ENCODE measurements at places on chromosomes 7 and 10. TPM values are rescaled to one million over a fixed set of nuclear protein-coding genes. Genes with fewer than 3 reads are reported as not detected.

SLC26A5 gene
- total RNA-seq = 0.67 TPM

EGFR gene
- total RNA-seq = 37.0 TPM

CDHR3 gene
- 2.5 TPM for total RNA-seq

PTF1A gene
- total RNA-seq = not detected

- H3K4me3 ChIP-seq = no peak overlapping the region
- H3K27me3 ChIP-seq = no peaks in the 10 kb centered on the region
- DNase-seq = no peak
- no peaks in the 10 kb centered on the region for H3K36me3 ChIP-seq
Measured at GRCh38 chr10:96339956-96340904, 18.6 kb downstream of the OPALIN start.

DNA sequence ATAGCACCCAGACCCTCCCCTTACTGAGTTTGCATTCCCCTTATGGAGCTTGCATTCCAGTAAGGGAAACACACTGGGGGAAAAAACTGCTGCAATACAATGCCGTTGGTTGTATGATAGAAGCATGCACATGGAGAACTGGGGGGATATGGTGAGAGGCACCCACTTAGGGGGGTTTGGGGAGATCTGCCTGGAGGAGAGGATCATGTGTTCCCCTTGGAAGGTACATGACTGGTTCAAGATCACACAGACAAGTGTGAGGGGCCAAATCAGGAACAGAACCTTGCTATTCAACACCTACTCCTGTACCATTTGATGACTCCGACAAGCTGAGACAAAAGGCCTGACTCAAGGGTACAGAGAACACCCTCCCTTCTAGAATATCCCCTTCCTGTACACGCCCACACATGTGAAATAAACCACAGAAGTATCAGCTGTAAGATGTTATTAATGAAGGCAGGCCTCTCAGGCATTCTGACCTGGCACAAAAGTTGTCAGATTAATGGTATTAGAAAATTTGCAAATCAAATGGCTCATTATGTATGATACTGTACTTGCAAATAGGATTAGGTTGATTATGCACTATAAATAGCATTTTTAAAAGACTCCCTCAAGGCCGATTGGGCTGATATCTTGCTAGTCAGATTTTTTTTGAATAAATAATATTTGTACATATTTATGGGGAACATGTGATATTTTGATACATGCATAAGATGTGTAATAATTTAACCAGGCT lies 122.2 kb downstream of the NPY start:
- H3K4me1 ChIP-seq = no peaks in the 10 kb centered on the region
- H3K4me3 ChIP-seq = no peak overlapping the region
- H3K27ac ChIP-seq = no peak overlapping the region
- DNase-seq = no peak

HPS1 gene
- 19.9 TPM for total RNA-seq

DNAH11 gene
- 0.05 TPM for total RNA-seq

DNA sequence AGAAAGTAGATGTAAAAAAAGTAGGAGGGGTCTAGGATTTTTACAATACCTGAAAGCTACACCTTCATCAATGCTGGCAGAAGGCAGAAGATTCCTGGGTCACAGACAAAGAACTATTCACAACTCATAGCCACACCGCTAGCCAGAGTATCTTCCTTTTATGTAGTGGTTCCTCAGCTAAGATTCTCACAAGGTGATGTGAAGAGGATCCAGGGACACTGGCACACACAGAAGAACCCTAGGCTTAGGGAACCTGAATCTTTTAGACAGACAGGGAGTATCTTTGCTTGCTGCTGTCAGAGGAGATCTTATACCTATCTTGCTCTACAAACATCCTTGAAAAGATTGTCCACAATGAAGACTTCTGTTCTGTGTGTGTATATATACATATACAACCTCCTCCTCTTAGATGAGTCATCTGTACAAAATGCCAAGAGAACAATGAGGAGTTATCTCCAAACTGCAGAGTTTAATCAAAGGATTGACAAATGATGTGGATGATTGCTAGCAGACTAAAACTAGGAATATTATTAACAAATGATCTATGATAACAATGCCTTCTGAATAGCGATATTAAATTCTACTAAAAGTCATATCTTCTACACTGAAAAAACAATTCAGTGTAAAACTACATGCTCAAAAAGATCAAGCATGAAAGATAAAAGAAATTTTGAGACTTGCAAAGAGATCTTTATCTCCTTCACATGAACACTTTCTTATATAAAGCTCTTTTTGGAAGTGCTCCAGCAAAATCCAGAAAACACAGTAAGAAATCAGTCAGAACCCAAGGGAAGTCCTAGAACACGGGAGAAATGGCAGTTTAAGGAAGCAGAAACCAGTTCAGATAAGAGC lies 409.3 kb downstream of the PARD3 start:
- H3K27ac ChIP-seq = no peak overlapping the region
- DNase-seq = no peak
- no peaks in the 10 kb centered on the region for H3K27me3 ChIP-seq
- H3K4me1 ChIP-seq = no peaks in the 10 kb centered on the region
- no peaks in the 10 kb centered on the region for H3K36me3 ChIP-seq
- H3K4me3 ChIP-seq = no peak overlapping the region

DNA sequence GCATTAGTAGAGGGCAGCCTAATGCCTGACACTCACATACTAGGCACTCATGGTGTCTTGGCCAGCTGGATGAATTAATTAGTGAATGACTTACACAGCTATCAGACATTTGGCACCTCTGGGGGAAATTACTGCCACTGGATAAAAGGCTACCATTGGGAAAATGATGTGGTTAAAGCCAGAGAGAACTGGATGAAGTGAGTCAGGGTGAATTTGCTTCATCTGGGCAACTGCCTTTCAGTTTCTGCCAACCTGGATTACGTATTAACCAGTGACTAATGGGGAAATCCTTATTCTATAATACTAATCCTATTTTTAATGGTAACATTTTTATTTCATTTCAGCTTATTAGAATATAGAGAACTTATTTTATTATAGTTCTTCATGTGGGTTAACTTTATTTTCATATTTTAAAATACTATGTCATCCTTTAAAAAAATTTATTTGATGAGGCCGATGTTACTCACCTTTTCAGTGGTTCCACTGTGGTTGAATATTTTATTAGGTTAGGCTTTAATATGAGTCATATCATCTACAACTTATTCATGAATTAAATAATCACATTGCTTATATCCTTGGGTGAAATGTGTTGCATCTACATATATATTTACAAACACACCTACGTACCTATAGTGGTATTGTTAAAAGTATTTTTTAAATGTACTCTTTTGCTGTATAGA lies 85.6 kb upstream of the CAPZA2 start:
- peaks cover 8% of the 10 kb centered on the region for H3K36me3 ChIP-seq
- H3K4me3 ChIP-seq = no peak overlapping the region
- no peak for DNase-seq

LHPP gene
- 25.7 TPM for total RNA-seq

- no peaks in the 10 kb centered on the region for H3K36me3 ChIP-seq
- no peak overlapping the region for H3K27ac ChIP-seq
- H3K4me3 ChIP-seq = no peak overlapping the region
- H3K27me3 ChIP-seq = no peaks in the 10 kb centered on the region
- peaks cover 11% of the 10 kb centered on the region for H3K4me1 ChIP-seq
Measured at GRCh38 chr7:51226916-51227535, 89.6 kb downstream of the COBL start.

SEM1 gene
- total RNA-seq = 56.2 TPM

- H3K27ac ChIP-seq = no peak overlapping the region
- H3K27me3 ChIP-seq = no peaks in the 10 kb centered on the region
- no peaks in the 10 kb centered on the region for H3K4me1 ChIP-seq
- H3K4me3 ChIP-seq = no peak overlapping the region
- DNase-seq = peak; percentile 53
Measured at GRCh38 chr7:101315336-101315735, 6.3 kb downstream of the IFT22 start.

GRCh38 chr7:51430480-51431086 lies 114.0 kb upstream of the COBL start:
- no peak overlapping the region for H3K4me3 ChIP-seq
- H3K27me3 ChIP-seq = no peaks in the 10 kb centered on the region
- H3K4me1 ChIP-seq = no peaks in the 10 kb centered on the region
- DNase-seq = peak; percentile 54

GRCh38 chr10:113967126-113967525 lies 76.5 kb upstream of the ADRB1 start:
- no peaks in the 10 kb centered on the region for H3K27me3 ChIP-seq
- H3K4me1 ChIP-seq = peaks cover 4% of the 10 kb centered on the region
- H3K27ac ChIP-seq = no peak overlapping the region
- no peaks in the 10 kb centered on the region for H3K36me3 ChIP-seq

DNA sequence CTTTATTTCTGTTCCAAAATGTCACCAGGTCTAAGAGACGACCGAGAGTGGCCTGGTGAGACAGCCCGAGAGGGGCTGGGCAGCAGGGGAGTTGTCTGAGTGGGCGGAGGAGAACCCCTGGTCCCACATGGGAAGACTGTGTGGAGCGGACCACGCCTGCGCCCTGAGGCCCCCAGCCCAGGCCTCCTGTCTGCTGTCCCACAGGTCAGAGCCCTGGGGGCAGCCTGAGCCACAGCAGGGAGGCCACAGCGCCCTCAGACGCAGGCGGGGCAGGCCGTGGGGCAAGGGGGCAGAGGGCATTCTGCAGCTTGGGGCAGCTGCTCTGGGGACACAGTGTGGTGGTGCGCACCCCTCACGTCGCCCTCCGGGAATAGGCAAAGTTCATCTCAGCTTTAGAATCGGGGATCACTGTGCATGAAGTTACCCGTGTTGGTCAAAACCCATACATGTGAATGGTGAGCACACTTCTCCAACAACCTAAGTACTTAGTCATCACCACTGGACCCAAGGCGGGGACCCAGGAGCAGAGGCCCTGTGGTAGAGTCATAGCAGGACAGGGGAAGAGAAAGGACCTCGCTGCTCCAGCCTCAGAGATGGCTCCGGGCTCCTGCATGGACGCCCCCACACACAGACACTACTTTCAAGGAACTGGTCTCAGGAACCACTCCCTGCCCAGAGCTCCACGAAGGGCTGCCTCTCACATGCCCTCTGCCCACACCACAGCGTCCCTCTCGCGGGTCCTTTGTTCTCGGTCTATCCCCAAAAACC lies 214.7 kb downstream of the ELFN1 start:
- no peaks in the 10 kb centered on the region for H3K27me3 ChIP-seq
- H3K27ac ChIP-seq = no peak overlapping the region
- peaks cover 10% of the 10 kb centered on the region for H3K4me1 ChIP-seq
- no peak for DNase-seq
- peaks cover 17% of the 10 kb centered on the region for H3K36me3 ChIP-seq
